Effector memory CD8-positive, alpha-beta T cell (primary cell): ENCODE measurements at places on chromosomes 1 and 21.

GRCh38 chr1:180186831-180187230, 32.2 kb downstream of the QSOX1 start:
- no peak for DNase-seq

GRCh38 chr1:34549199-34549598, 205.6 kb upstream of the GJB5 start:
- DNase-seq = no peak

DNA sequence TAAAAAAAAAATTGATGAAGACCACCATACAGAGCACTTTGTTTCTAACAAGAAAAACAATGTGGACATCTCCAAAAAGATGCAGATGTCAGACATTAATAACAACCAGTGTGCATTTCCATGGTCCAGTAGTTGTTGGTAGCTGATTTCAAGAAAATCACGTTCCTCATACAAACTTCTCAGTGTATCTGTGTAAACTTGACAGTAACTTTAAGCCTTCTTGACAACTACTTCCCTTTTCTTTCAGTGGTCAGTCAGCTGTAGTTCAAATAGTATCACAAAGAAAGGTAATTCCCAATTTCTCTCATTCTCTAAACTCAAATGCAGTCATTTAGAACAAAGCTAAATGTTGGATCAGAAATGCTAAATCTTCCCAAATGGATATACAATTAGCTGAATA, 879.9 kb downstream of the AMY1C start:
- no peak for DNase-seq

- no peak for DNase-seq
These were observed 18.3 kb upstream of the S100A2 start for GRCh38 chr1:153583976-153584375.

GRCh38 chr1:182295697-182296096, 95.9 kb downstream of the GLUL start:
- DNase-seq = no peak

DNA sequence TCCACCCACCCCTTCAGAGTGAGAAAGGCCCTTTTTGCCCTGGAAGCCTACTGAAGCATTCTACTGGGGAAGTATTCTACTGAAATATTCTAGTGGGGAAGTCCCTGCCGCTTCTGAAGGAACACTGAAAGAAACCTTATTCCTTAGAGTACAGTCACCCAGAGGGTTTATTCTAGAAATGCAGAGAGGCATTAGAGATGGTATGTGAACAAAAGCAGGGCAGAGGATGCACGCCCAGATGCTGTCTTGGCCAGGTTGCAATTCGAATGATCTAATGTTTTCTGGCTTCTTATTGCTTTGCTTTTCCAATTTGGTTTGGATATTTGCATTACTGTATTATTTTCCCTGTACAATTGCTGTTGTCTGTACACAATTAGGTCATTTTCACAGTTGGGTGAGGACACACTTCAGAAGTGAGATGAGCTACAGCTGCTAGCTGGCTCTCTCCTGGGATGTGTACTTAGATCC, 37.1 kb downstream of the CCN1 start:
- DNase-seq = no peak

- DNase-seq = no peak
These were observed 21.7 kb upstream of the CTSK start for GRCh38 chr1:150829751-150830150.

- DNase-seq = no peak
These were observed 53.3 kb downstream of the TEX35 start for GRCh38 chr1:178566187-178566586.

- DNase-seq = no peak
These were observed 87.4 kb downstream of the CRB1 start for GRCh38 chr1:197355248-197355995.

GRCh38 chr1:205508227-205508714, 3.8 kb downstream of the CDK18 start:
- no peak for DNase-seq

GRCh38 chr1:7964476-7964875, 3.0 kb downstream of the PARK7 start:
- no peak for DNase-seq

DNA sequence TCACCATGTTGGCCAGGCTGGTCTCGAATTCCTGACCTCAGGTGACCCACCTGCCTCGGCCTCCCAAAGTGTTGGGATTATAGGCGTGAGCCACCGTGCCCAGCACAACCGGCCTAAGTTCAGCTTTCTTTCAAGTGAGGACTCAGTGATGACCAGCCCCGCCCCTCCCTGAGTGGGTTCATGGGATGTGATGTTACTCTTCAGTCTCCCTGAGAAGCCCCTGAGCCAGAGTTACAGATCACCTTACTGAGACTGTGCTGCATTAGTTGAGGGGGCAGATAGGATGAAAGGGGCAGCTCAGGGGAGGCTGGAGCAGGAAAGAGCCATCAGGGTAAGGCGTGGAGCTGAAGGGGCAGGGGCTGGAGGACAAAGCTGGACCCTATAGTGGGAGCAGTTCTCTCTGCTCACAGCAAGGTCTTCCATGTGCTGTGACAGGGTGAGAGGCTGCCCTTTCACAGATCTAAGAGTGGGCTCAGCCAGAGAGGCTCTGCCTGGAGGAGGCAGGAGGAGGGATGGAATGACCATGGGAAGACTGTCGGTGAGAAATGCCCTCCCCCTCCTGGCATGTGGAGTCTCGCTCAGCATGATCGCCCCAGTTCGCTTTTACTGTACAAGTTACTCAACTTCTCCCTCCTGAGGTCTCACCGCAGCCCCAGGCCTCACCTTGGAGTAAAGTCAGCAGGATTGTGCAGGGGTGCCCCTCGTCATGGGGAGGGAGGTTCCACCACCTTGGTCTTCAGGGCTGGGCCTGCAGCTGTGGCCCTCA, 13.4 kb downstream of the SH2D2A start:
- DNase-seq = no peak

DNA sequence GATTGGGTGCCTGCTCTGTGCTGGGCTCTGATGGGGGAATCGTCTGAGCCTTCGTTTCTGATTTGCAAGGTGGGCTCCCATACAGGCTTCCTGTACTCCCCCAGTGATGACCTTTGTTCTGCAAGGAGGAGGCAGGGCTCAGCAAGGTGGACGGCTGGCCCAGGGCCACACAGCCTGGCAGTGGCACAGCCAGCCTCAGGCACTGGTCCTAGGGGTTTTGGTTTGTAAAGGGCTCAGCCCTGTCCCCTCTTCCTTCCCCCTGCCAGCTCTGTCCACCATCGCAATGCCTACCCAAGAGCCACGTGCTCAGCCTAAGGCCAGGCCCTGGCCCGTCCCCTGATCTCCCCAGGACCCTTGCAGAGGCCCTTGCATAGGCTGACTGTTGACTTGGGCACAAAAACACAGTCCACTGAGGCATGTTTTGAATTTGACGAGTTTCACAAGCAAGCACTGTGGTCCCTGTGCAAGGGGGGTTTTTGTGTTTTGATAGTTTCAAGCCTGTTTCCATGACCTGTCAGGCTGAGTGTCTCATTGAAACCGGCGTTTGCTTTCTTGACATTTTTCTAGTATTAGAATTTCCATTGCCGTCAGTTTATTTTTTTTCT, 39.5 kb upstream of the TNFRSF1B start:
- no peak for DNase-seq

DNA sequence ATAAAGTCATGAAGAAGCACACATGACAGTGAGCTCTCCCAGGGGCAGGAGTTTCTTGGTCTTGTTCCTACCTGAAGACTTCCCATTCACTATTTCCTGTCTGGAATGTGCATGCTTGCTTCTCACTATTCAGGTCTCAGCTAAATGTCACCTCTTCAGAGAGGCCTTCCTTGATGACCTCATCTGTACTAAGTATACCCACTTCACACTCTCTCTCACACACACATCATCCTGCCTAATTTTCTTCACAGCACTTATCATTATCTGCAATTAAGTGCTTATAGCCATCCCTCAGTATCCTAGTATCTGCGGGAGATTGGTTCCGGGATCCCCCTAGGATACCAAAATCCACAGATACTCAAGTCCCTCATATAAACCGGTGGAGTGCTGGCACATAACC, 146.4 kb upstream of the IVNS1ABP start:
- no peak for DNase-seq

- DNase-seq = no peak
These were observed 47.1 kb upstream of the IRF2BP2 start for GRCh38 chr1:234656944-234657654.

DNA sequence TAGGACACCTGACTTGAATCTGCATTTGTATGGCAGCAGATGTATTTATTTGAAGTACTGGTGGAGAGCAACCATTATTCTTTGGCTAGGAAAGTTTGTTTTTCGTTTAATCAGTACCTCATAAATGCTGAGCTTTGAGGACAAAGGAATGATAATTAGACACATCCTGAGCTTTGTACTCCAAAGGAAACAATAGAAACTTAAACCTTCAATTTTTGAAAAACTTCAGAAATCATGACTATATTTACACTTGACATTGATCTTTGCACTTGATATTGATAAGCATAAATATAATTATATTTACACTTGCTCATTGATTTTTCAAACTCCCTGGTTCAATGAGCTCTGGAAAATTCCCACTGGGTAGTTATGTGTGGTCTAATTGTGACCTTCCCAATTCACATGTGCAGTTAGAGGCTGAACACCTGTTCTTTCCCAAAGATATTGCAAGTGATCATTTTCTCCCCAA, 10.7 kb downstream of the PATJ start:
- DNase-seq = no peak

- DNase-seq = no peak
These were observed 5.2 kb upstream of the KRTAP12-2 start for GRCh38 chr21:44671911-44672310.

DNA sequence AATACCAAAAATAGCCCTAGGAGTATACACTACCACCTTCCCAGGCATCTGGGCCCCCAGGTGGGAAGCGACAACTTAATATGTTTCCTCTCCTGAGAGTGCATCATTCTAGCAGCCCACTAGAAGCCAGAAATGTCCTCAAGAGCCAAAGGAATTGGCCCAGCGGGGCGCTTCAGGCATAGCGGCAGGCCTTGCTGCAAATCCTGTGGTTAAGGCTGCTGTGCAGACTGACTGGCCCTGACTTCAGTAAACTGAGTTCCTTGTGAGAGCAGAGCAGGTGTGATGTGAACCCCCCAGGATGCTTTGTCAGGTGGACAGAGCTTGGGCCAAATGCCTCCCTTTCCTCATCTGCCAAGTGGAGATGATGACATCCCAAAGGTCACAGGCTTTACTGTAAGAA, 29.7 kb upstream of the LDLRAP1 start:
- DNase-seq = no peak

DNA sequence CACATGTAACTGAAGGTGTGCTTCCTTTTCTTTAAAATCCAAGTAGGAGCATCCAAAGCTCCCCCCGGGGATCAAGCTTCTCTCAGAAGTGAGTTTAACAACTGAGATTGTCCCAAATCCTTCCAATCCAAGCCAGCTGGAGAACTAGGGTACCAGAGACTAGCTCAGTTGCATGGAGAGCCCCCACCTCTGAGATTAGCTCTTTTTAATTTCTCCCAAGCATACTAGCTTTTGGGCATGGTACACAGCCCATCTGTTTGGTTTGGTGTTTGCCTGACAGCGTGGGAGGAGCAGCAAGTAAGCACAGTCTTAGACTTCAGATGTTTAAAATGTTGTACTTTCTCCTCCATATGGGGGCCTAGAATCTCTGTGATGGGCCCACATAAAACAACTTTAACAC, 142.8 kb downstream of the ASTN1 start:
- DNase-seq = no peak
